ENCODE measurements at places on chromosomes 11 and 22.

DNA sequence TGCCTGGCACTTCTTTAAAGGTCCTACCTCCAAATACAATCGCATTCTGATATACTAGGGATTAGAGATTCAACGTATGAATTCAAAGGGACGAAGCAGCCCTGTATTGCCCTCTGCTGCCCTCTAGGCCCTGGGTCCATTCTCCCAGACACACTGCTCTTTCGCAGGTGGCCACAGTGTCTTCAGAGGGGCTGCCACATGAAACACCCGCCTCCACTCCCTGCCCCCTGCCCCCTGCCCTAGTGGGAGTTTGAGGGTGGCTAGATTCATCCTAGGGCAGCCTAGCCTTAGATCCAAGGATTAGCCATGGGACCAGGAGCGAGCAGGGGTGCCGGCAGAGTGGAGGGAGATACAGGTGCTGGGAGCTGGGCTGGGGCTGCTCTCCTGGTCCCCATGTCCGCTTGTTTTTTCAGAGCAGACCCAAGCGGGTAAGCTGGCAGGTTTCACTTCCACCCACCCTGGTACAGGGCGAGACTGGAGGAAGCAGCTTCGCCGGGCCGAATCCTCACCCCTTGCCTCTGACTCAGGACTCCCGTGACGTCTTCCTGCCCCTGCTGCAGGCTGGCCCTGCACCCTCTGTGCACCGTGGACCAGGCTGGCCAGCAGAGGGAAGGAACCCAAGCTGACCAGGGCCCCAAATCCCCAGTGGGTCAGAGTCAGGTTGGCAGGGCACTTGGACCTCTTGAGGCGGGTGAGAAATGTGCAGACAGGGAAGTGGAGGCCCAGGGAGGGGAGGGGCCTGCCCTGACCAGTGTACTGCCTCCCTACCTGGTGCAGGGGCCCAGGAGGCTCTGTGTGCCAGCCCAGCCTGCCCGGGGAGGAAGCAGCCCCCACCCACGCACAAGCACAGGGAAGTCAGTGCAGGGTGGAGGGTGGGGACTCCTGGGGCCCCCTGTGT is 28.4 kb upstream of the HMOX1 start:
- DNase-seq = no peak

GRCh38 chr11:73998846-73999575 is 9.9 kb downstream of the UCP3 start:
- DNase-seq = no peak

GRCh38 chr11:84722583-84723108 is 904.5 kb downstream of the DLG2 start:
- no peak for DNase-seq

- DNase-seq = no peak
Measured at GRCh38 chr11:109914038-109914437, 179.2 kb upstream of the ZC3H12C start.

DNA sequence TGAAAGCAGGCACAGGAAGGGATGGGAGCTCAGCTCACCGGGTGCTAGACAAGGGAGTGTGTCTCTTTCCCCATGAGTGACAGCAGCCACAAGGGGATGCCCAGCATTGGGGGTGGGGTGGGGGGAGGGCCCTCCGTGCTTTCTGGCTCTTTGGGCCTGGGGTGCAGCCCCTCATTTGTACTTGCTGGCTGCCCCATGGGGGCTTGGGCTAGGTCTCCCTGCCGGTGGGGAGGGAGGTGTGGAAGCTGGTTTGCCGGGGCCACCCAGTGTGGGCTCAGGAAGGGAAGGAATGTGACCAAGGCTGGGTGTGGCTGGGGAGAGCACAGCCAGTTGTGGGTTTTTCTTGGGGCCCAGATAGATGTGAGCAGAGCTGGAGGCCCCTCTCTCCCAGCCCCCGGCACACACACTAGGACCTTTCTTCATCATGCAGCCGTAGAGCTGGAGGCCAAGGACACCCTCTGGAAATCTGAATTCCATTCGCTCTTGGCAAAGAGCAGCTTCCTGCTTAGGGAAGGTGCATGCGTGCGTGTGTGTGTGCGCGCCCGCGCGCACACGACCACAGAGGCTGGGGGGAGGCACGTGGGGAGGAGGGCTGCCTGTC is 25.8 kb downstream of the KCNQ1OT1 start:
- no peak for DNase-seq

DNA sequence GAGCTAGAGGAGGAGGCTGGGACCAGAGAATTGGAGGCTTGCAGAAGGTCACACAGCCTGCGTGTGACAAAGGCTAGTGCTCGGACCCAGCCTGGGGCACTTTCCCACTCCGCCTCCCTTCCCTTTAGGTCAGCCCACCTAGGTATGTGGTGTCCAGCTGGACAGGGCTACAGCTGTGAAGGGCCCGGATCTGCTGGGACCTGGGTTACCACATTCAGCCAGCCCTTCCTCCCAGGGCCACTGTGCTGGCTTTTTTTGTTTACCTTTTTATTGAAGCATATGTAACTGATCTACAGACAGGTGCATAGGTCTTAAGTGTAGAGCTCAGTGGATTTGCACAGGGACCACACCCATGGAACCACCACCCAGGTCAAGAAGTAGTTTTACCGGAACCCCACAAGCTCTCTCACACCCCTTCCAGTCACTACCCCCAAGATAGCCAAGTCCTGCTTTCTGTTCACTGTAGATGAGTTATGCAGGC is 8.7 kb downstream of the CAPN5 start:
- no peak for DNase-seq

- DNase-seq = no peak
Measured at GRCh38 chr11:131910523-131911387, 540.3 kb downstream of the NTM start.

- peak; percentile 38 for DNase-seq
Measured at GRCh38 chr11:46649180-46649738, 31.9 kb downstream of the ATG13 start.

- no peak for DNase-seq
Measured at GRCh38 chr11:119229288-119229672, 23.1 kb downstream of the CBL start.

GRCh38 chr11:45641961-45642360 is 23.5 kb downstream of the CHST1 start:
- no peak for DNase-seq

DNA sequence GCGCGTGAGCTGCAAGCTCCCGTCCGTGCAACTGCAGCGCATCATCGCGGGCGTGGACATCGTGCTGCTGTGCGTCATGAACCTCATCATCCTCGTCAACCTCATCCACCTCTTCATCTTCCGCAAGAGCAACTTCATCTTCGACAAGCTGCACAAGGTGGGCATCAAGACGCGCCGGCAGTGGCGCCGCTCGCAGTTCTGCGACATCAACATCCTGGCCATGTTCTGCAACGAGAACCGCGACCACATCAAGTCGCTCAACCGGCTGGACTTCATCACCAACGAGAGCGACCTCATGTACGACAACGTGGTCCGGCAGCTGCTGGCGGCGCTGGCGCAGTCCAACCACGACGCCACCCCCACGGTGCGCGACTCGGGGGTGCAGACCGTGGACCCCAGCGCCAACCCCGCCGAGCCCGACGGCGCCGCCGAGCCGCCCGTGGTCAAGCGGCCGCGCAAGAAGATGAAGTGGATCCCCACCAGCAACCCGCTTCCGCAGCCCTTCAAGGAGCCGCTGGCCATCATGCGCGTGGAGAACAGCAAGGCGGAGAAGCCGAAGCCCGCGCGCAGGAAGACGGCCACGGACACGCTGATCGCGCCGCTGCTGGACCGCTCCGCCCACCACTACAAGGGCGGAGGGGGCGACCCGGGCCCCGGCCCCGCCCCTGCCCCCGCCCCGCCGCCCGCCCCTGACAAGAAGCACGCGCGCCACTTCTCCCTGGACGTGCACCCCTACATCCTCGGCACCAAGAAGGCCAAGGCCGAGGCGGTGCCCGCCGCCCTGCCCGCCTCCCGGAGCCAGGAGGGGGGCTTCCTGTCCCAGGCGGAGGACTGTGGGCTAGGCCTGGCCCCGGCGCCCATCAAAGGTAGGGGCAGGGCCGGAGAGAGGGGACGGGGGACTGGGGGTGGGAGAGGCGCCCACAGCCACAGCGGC is 7.3 kb downstream of the PANX2 start:
- DNase-seq = no peak

- no peak for DNase-seq
Measured at GRCh38 chr11:7874056-7874455, 57.0 kb downstream of the OR10A6 start.

- no peak for DNase-seq
Measured at GRCh38 chr11:24679821-24680351, 183.0 kb downstream of the LUZP2 start.

DNA sequence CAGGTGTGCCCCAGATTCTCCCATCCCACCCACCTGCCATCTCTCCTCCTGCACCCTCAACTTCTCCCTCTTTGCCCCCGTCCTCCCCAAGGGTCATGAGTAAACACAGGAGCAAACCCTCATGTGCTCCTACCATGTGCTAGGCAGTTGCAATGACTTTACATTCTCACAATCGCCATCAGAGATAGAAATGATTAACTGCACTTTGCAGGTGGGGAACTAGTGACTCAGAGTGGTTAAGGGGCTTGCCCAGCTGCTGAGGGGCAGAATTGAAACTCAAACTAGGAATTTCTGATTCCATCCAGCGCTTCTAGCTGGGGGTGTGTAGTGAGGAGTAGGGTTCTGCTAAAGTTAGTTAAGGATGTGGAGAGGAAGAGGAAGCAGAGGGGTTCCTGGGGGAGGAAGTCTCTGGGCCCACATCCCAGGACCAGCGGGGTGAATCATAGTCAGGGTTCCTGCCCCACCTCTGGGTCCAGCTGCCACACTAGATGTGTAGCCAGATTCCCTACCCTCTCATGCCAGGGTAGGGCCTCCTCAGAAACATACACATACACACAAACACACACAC is 16.0 kb upstream of the PRG2 start:
- peak; percentile 80 for DNase-seq

GRCh38 chr11:69642549-69642912 is 1.6 kb downstream of the CCND1 start:
- no peak for DNase-seq

DNA sequence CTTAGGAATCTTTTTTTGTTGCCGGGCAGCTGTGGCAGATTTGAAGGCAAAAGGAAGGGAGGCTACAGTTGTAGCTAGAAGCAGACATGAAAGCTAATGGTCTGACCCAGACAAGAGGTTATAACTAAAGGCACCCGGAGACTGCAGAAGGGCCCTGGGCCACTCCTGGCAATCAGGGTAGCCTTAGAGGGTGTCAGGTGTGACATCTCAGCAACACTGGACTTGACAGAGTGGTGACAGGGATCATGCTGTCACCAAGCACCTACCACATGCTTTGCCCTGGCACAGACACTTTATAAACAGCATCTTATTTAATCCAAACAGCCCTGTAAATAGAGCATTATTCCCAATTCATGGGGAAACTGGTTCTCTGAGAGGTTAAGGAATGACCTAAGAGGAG is 25.7 kb downstream of the TUB start:
- no peak for DNase-seq

- DNase-seq = no peak
Measured at GRCh38 chr11:36596880-36597279, 1.2 kb downstream of the RAG2 start.

DNA sequence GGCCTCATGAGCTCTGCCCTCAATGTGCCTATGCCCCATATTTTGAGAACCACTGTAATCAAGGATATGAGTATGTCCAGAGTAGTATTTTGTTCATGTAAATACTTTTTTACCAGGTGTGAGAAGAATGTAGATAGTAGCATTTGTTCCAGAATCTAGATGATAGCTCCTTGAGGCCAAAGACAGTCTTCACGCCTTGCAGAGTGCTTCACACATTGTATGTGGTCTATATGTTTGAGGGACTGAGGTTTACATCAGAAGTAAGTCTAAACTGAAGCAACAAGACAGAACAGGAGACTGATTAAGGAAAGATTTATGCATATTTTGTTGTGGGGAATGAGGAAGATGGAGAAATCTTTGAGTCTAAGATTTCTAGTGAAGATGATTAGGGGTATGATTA is 12.5 kb downstream of the CEP57 start:
- DNase-seq = no peak

GRCh38 chr11:72102631-72102945 is 509 bp downstream of the LAMTOR1 start:
- DNase-seq = no peak

GRCh38 chr11:33134276-33134675 is 27.0 kb downstream of the CSTF3 start:
- no peak for DNase-seq

DNA sequence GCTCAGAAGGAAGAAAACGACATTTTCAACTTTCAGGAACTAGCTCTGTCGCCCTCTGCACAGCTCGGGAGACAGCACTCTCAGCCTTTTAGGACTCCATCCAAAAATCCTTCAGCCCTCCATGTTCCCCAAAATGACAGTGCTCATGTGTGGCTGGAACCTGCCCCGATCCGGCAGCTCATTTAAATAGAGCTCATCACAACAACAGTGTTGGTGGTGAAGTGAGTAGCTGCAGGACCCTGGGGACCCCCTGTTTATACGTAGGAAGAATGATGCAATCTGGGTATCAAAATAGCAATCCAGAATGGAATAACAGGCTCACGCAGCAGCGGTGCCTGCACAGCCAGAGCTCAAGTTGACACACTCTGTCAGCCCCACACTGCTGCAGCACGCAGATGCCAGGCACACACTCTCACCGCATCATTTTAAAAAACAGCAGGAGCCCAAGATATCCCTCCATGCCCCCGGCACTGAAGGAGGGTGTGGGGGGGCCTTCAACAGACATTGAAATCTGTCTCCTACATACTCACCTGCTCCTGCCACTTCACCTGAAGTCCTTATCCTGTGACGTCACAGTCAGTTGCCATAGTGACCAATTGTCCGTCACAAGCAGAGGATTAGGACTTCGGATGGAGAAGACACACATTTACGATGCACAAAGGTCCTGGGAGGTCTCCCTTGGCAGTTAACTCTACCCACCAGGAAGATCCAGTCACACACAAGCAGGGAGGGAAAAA is 24.0 kb downstream of the TRIM66 start:
- no peak for DNase-seq

DNA sequence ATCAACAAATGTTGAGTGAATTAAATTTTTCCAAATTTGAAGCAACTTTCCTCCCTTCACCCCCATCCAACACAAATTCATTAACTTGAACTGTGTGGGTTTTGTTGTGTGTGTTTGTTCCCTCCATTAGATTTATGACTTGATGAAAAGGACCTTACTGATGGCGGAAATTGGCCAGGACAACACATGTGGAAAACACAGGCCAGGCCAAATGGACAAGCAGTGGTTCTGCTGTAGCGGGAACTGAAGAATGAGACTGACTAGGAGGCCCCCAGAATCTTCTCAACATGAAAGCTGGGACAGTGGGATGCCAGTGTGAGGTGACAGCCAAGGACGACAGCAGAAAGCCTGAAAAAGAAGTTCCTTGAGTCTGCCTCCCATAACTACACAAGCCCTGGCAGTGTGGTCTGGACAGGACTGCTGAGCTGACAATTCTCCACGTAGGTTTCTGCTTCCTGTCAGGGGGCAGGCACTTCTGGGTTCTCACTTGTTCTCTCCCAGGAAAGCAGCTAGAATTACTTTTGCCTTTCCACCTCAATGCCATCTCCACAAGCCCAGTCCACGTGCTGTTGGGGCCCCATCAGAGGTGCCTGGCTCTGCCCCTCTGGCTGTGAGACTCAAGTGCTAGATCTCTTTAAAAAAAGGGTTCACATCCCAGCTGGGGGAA is 94.3 kb downstream of the ETS1 start:
- no peak for DNase-seq

GRCh38 chr11:90700789-90701439 is 478.1 kb upstream of the CHORDC1 start:
- no peak for DNase-seq

- no peak for DNase-seq
Measured at GRCh38 chr22:38735465-38736256, 20.1 kb downstream of the SUN2 start.
